ENCODE measurements at places on chromosomes 16 and 17.

GRCh38 chr17:34619687-34620217 lies 40.4 kb downstream of the TMEM132E start:
- DNase-seq, result no peak

- DNase-seq, result no peak
Observed at GRCh38 chr16:82767808-82768207, 141.0 kb downstream of the CDH13 start.

DNA sequence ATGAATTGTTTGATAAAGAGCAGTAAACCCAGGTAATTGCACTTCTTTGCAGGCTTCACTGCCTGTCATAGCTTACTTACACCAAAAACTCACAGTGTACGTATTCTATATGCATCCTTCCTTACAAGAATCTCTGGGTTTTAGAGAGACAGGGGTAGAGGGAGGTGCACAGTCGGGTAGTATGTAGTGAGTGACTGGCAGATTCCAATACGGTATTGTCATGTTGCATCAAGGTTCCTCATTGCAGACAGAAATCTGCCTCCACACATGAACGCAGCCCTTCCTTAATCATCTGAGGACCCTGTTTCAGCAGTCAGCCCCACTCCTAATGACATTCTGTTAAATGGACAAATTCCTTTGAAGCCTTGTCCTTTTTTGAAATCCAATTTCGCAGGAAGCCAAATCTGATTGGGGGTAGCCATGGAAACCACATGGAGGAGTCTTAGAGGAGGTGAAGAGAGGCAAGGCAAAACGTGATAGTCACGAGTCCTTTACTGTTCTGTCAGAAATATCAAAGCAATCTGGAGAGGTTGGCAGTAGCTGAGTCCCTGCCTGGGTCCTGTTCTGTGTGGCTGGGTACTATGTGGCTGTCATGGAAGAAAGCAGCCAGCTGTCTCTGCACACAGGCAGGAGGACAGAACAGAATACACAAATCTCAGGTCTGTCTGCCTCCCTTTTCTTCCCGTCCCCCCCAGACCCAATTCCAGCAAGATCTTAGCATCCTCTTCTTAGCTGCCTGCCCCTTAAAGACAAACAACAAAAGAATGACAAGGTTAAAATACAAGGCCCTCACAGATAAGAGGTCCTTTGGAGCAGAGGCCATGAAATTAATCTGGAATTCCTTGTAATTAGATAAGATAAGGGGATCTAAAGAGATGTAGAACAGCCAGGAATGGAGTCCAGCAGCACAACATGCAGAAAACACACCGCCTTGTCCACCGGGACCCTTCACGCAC lies 3.1 kb upstream of the SKAP1 start:
- DNase-seq, result no peak

DNA sequence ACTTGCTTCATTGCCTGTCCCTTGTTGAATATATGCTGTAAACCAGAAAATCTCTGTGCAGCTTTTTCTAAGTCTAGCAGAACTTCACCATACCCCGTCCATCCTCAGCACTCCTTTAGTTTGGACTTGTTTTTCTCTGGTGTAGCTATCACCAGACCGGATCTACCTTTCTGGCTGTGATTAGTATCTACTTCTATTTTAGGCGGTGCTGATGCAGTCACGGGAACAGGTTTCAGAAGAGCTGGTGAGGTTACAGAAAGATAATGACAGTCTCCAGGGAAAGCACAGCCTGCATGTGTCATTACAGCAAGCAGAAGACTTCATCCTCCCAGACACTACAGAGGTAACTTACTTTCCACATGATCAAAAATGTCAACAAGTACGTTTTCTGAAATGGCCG lies 46.4 kb downstream of the NUP88 start:
- DNase-seq, result no peak

DNA sequence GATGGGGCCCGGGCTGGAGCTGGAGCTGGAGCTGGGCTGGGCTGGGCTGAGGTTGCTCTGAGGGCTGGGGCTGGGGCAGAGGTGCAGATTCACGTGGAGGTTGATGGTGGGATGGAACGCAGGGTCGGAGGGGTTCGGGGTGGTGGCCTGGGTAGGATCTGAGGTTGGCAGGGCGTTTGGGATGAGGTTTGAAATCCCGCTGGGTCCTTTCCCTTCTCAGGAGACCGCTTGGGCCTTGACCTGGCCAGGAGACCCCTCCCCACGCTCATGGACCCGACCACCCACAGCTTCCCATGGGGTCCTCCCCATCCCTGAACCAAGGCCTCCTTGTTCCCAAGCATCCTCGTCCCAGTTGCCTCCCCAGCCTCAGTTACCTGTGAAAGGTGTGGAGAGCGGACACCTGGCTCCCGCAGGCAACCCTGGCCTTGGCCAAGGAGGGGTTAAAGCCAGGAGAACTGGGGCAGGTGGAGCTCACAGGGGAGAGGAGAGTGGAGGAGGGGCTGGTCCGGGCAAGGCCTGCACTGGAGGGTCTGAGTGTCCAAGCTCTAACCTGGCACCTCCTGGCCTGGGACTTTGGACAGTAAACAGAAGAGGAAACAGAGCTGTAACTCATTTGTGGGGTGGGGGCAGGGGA lies at the start of gene ASGR2:
ASGR2 (minus strand) TSS at position 582 of the 634 bp plus-strand sequence. CDS start 582 bp downstream, outside the sequence.
- DNase-seq, result no peak

- no peak for DNase-seq
Observed at GRCh38 chr16:628321-629061, 2.3 kb upstream of the WFIKKN1 start.

GRCh38 chr17:16222406-16222805 lies 5.4 kb downstream of the PIGL start:
- DNase-seq, result no peak

GRCh38 chr16:65384441-65384840 lies 262.6 kb upstream of the CDH11 start:
- DNase-seq, result no peak

- no peak for DNase-seq
Observed at GRCh38 chr16:55329791-55330428, 5.9 kb downstream of the IRX6 start.

GRCh38 chr16:21646721-21647561 lies 5.5 kb downstream of the IGSF6 start:
- DNase-seq, result no peak

DNA sequence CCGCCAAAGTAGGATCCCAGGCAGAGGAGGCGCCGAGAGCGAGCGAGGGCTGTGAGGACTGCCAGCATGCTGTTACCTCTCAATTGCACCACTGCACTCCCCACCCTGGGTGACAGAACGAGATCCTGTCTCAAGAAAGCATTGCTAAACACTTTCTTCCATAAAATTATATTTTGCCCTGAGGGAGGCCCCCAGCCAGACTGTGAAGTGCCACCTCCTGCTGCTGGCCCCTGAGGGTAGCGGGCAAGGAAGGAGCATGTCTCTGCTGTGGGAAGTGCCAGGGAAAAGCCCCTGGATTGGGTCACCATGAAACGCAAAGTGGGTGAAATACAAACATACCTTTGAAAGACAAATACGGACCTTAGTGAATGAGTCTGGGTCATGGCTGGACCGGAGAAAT lies 78.0 kb upstream of the AMZ2 start:
- no peak for DNase-seq

GRCh38 chr16:85437166-85438052 lies 175.7 kb upstream of the GSE1 start:
- peak; percentile 71 for DNase-seq

DNA sequence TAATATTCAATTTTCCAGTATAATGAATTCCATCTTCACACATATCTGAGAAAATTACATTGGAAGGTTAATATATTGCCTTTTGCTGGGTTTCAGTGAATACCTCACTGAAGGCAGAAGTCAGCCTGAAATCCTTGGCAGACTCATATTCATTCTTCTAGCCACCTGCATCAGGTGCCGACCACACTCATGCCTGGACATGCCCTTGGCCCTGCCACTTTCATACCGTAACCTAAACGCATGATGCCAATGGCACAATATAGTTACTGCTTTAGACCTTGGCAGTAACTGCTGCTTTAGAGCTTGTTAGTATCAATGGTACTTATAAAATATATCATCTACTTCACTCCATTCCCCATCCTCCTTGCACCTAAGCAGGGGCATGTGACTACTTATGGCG lies 817.6 kb upstream of the CDH8 start:
- no peak for DNase-seq

DNA sequence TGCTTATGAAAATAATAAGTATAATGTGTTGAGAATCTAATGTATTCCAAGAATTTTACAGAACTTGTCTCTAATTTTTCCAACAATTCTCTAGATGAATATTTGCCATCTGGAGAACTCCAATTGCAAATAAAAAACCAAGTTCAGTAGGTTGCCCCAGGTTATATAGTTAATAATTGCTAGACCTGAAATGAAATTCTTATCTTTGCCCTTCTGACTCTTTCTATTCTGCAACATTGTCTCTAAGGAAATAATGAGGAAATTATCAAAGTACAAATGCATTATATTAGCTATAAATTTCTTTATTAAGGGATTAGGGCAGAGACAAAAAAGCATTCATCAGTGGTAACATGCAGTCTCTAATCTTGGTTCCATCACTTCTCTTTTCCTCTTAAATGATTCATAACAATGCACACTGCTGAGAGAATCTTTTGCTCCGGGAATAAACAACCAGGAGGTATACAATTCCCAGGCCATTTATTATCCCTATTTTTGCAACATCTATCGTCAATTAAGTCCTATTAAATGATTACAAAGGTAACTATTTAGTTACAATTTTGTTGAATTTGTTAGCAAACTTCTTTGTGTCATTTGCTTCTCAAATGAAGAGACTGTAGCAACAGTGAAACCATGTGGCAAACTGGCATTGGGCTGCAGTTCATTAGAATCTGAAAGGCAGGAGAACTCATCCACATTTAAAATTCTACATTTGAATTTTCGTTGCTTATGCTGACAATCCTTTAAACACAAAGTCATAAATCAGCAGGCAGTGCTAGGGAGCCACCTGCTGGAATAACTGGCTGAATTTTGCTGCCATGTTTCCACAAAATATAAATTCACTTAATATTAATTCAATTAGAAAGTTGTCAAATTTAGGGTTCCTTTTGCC lies 349.6 kb downstream of the KIF2B start:
- DNase-seq, result peak; percentile 31

- no peak for DNase-seq
Observed at GRCh38 chr16:15639061-15639568, 3.8 kb downstream of the MARF1 start.

GRCh38 chr16:74837056-74837455 lies 62.4 kb upstream of the FA2H start:
- no peak for DNase-seq

Data from Kasumi-1 (cell line).